ENCODE measurements at places on chromosomes 2 and 18.
A peak's percentile ranks its signal among the peaks of the same experiment; 100 is the strongest.

DNA sequence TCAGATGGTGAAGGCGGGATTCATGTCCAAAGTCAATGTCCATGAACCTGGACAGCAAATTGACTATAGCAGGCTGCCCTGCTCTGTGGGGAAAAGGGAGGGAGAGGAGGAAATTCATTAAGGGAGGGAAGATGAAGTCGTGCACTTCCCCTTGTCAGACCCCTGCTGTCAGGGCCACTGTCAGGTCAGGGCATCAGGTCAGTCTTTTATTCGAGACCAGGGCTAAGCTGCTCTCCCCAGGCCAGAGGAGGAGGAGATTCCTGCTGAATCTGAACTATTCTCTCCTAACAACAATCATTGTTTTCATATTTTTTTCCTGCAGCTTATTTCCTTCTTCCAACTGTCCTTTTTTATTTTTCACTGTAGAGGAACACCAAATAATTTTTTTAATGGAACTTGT is 17.2 kb downstream of the CNDP1 start:
- no peak for DNase-seq

GRCh38 chr2:112019569-112019982 is 35.5 kb upstream of the TMEM87B start:
- no peak for DNase-seq

GRCh38 chr2:85064927-85065577 is 68.1 kb upstream of the TCF7L1 start:
- no peak for DNase-seq

DNA sequence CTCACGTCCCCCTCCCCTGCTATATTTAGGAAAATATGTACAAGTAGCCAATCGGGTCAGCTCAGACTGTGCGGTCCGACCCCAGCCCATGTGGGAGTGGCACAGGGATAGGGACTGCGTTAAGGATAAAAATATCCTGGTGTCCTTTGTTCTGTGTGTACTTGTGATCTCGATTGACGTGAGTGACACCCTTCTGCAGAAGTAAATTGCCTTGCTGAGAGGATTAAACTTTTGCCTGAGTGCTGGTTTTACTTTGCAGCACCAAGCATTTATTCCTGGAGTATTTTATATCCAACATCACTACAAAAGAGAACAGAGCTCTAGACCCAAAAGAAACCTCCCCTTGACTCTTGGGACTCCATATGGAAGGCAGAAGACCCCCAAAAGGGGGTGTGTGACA is 28.0 kb upstream of the RALBP1 start:
- no peak for DNase-seq

DNA sequence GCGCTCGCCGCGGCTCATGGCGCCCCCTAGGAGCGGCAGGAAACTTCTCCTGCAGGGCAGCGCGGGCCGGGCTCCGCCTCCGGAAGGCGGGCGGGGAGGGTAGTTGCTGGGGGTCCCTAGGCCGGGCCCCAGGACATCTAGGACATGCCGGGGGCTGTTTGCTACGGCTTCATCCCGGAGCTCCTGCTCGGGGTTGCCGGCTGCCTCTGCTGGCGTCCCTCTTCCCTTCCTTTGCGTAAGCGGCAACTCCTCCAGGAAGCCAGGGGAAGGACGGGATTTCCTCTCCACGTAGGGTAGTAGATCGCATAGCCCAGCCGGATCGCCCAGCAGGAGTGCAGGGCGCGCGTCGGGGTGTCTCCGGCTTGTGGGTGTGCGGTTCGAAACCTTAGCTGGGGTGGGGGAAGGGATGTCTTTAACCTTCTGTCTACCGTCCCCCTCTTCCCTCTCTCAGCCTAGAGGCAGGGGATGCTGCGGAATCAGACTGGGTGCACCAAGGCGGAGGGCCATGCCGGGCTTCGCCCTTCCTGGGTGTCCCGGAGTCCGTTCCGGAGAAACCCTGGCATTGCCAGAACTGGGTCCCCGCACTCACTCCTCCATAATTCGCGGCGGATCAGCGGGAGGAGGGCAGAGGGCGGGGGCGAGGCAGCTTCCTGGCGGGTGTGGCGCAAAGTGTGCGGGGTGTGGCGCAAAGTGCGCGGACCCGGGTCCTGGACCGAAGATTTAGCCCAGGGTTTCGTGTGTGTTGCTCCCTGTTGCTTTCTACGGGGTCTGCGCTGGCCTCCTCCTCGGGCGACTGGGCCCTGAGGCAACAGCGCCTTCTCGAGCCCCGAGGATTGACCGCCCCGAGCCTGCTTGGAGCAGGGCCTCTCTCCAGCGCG is 12.2 kb upstream of the SKOR2 start:
- no peak for DNase-seq

DNA sequence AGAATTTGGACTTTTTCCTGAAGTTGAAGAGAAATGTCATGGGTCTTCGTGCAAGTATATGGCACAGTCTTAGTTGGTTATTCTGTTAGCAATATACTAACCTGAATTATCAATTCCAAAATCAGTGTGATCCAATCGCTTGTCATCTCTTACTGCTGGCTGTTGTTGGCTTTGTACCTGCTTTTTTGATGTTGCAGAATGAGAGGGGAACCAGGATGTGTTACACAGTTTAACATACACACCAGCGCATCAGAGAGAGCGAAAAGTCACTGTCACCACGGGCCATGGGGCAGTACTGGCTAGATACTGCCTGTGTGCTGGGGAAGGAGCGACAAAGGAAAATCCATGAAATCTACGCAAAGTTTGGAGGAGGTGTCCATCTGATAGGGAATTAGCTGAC is 59.3 kb upstream of the SPP2 start:
- no peak for DNase-seq

- DNase-seq: peak; percentile 49
These were observed 28.0 kb upstream of the SCYGR1 start for GRCh38 chr2:227415538-227416424.

DNA sequence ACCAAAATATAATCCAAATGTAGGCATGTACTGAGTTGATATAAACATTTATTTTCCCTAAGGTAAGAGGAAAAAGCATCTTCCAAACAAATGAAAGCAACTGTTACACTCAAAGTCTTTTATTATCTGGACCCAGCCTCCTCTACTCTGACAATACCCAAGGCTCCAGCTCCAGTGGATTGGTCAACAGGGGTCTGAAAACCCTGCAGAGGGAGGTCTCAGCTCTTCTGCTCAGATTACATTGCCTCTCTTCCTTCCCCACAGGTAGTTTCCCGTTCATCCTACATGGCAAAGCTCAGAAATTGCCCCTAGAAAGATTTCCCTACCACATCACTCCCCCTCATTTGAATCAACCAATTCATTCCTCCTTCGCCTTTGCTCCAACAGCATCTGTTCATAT is 457.0 kb downstream of the METTL4 start:
- DNase-seq: no peak

- DNase-seq: no peak
These were observed 285.9 kb downstream of the FBXO15 start for GRCh38 chr18:73861771-73862170.

DNA sequence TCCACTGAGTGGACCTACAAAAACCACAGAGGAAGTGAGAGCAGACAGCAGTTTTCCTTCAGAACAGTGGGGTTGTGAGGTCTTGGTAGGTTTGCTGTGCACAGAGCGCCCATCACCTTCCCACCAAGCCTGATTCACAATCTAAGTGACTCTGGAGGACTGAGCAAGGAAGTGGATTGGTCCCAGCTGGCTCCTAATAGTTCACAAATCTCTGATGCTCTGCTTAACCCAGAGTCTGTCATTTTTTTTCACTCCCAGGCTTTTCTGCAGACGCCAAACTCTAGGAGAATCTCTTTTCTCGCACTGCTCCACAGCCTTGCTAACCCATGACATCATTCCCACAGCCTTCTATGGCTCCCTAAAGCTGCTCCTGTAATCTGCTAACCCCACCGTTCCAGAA is 280.4 kb downstream of the C1D start:
- no peak for DNase-seq

DNA sequence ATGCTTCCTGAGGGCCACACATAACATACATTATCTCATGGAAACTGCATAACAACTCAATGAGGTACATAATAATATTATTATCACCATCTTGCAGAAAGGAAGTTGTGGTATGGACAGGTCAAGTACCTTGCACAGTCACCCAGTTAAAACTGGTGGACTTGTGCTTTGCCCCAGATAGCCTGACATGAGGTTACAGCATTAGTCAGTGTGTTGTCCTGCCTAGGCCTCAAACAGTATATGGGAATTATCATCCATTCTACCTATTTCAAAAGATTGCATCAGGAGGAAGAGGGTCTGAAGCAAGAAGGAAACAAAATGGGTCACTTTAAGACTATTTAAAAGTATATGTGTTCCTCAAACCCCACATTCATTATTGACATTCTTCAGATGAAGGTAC is 5.4 kb upstream of the ANTXR1 start:
- DNase-seq: no peak

- DNase-seq: no peak
These were observed 3.9 kb downstream of the MARCO start for GRCh38 chr2:118945881-118946280.

GRCh38 chr18:50973367-50974126 is 5.7 kb downstream of the ELAC1 start:
- DNase-seq: no peak

GRCh38 chr2:233089851-233090250 is 29.7 kb downstream of the INPP5D start:
- no peak for DNase-seq

DNA sequence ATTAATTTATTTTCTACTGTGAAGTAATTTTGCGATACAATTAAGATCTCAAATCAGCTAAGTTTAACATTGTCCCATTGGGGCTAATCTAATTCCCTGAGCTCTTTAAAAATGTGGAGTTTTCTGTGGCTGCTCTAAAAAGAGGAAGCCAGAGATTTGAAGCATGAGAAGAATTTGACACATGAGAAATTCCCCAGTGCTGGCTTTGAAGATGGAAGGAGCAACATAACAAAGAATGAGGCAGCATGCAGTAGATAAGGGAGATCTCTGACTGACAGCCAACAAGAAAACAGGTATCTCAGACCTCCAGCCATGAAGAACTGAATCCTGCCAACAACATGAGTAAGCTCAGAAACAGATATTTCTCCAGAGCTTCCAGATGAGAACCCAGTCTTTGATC is 308.4 kb downstream of the ZNF804A start:
- DNase-seq: no peak

- DNase-seq: peak; percentile 76
These were observed 222.2 kb downstream of the C1D start for GRCh38 chr2:67840460-67841068.

DNA sequence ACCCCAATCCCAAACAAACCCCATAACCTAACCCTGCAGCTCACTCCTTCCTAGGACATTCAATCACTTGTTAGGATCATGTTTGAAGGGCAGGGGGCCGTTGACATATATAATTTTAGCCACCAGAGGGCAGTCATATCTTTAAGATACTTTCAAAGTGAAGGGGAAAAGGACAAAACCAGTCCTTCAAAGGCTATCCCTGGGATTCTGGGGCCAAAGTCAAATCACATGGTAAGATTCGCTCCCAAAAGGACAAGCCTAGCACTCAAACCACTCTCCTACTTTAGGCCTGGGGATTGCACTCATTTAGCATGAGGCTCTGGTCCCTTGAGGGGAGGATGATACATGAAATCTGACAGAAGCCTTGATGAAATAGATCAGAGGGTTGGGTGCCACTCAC is 44.6 kb downstream of the HAUS1 start:
- peak; percentile 27 for DNase-seq

GRCh38 chr2:195047955-195048354 is 609.1 kb upstream of the SLC39A10 start:
- DNase-seq: no peak

GRCh38 chr2:51781691-51782090 is 749.8 kb upstream of the NRXN1 start:
- DNase-seq: no peak

- no peak for DNase-seq
These were observed 25.0 kb downstream of the CEP68 start for GRCh38 chr2:65081232-65081685.

GRCh38 chr2:8255448-8255800 is 426.4 kb upstream of the ID2 start:
- DNase-seq: no peak

- DNase-seq: no peak
These were observed 15.4 kb upstream of the MLPH start for GRCh38 chr2:237471438-237472186.

DNA sequence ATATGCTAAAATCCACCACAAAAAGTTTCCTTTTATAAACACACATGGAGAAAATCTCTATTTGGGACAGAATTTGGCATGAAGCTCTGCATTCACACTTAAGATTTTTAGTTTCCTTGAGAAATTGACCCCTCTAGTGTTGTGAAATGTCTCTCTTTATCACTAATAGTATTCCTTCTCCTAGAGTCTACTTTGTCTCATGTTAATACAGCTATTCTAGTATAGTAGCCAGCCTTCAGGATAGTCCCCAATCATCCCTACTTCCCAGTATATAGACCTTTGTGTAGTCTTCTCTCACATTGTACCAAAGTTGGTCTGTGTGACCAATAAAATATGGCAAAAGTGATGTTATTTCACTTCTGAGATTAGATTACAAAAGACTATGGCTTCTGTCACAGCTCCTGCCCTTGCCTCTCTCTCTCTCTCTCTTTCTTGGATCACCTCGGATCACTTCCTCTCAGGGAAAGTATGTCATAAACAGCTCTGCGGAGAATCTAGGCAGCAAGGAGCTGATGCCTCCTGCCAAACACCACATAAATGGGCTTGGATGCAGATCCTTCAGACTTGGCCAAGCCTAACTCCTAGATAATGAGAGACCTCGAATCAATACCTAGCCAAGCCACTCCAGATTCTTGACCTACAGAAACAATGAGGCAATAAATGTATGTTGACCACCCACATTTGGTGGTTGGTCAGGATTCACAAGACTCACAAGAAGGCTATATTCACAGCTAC is 59.7 kb upstream of the NABP1 start:
- no peak for DNase-seq

- no peak for DNase-seq
These were observed 24.6 kb downstream of the ALPK2 start for GRCh38 chr18:58604311-58604710.

GRCh38 chr2:120936476-120937334 is 201.0 kb downstream of the GLI2 start:
- no peak for DNase-seq

- no peak for DNase-seq
These were observed 148.4 kb upstream of the CAVIN2 start for GRCh38 chr2:191995285-191995684.

- DNase-seq: no peak
These were observed 205.7 kb downstream of the ASB1 start for GRCh38 chr2:238632181-238633060.

- DNase-seq: no peak
These were observed 56.1 kb downstream of the DYNAP start for GRCh38 chr18:54647176-54647575.
